Natural killer cell treated with Interleukin-12 subunit alpha and Interleukin-12 subunit beta and Interleukin-15 and Interleukin-18, amount 100 ng/mL, for 72 hours (primary cell): ENCODE measurements at places on chromosomes 3 and 15. TPM values are rescaled to one million over a fixed set of nuclear protein-coding genes. Genes with fewer than 3 reads are reported as not detected.

DNA sequence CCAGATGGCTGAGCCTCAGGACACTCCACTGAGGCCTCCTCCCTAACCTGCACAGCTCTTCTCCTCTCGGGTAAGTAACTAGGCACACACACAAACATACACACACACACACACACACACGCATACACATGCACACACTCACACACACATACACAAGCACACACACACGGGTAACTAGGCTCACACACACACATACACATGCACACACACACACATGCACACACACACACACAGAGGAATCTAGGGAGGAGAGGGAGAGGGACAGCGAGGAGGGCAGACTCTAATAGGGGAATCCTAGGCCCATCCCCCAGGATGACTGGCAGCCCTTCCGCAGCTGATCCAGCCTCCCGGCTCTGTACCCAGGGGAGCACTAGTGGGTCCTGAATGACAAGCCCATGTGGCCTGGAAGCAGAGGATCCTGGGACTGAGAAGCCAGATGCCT lies 177.4 kb upstream of the LINGO1 start:
- H3K4me3 ChIP-seq, result no peak overlapping the region
- no peaks in the 10 kb centered on the region for H3K27me3 ChIP-seq
- no peak overlapping the region for H3K27ac ChIP-seq
- no peaks in the 10 kb centered on the region for H3K4me1 ChIP-seq

- peaks cover 18% of the 10 kb centered on the region for H3K36me3 ChIP-seq
- no peak overlapping the region for H3K27ac ChIP-seq
- DNase-seq, result no peak
- no peaks in the 10 kb centered on the region for H3K4me1 ChIP-seq
- peaks cover 55% of the 10 kb centered on the region for H3K27me3 ChIP-seq
- H3K4me3 ChIP-seq, result no peak overlapping the region
Observed at GRCh38 chr3:147367676-147368075, 38.7 kb downstream of the ZIC4 start.

GRCh38 chr3:79200456-79200855 lies 567.3 kb downstream of the ROBO1 start:
- H3K36me3 ChIP-seq, result no peaks in the 10 kb centered on the region
- no peak overlapping the region for H3K27ac ChIP-seq
- H3K4me1 ChIP-seq, result no peaks in the 10 kb centered on the region
- no peak overlapping the region for H3K4me3 ChIP-seq

GRCh38 chr3:41794748-41795589 lies 166.9 kb downstream of the ULK4 start:
- no peaks in the 10 kb centered on the region for H3K4me1 ChIP-seq
- no peak overlapping the region for H3K4me3 ChIP-seq
- H3K36me3 ChIP-seq, result no peaks in the 10 kb centered on the region
- no peaks in the 10 kb centered on the region for H3K27me3 ChIP-seq
- no peak for DNase-seq
- H3K27ac ChIP-seq, result no peak overlapping the region

DNA sequence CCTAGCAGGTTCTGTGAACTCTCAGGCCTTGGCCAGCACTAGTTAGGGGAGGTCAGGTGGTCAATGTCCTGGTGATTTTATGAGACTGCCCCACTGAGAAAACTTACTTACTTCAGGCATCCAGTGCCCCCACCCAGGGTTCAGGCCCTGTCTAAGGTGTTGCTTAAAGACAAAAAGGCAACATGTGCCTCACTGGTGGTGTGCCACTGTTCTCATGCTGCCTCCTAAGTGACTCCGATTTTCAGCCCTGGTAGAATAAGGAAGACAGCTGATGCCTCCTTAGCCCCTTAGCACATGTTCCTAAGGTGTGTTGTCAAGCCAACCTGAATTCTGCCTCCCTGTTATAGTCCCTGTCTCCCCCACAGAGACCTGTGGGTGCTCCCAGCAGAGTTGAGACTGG lies 5.3 kb downstream of the RBM15B start:
- no peak overlapping the region for H3K4me3 ChIP-seq
- peak overlapping the region; percentile 62 for H3K27ac ChIP-seq
- no peak for DNase-seq
- peaks cover 14% of the 10 kb centered on the region for H3K36me3 ChIP-seq

DNA sequence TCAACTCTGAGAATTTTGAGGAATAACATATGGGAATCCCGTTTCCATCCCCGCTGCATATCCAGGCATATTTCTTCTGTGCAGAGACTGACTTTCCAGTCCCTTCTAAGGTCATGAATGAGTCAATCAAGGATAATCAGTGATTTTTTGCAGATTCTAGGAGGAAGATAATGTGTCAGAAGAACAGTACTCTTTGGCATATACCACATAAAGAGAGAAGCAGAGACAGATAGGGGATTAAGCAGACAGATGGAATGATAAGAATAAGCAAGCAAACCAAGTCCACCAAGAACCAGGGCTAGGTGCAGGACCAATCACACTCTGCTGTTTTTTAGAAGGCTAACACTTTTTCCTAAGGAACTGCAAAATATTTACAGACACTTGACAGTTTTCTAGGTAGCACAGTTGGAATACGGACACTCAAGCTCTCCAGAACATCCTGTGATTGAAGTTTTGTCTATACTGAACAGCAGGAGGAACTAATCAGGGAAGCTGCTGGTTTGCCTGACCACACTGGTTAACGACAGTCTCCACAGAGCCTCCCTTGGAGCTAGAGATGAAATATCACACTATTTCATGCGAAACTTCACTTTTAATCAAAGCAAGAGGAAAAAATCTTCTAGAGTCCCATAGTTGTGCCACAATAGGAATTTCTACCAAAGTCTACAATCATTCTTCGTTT lies 450.0 kb upstream of the KCNMB2 start:
- H3K4me1 ChIP-seq, result peaks cover 15% of the 10 kb centered on the region
- H3K36me3 ChIP-seq, result peaks cover 2% of the 10 kb centered on the region
- H3K4me3 ChIP-seq, result no peak overlapping the region
- no peak for DNase-seq

DNA sequence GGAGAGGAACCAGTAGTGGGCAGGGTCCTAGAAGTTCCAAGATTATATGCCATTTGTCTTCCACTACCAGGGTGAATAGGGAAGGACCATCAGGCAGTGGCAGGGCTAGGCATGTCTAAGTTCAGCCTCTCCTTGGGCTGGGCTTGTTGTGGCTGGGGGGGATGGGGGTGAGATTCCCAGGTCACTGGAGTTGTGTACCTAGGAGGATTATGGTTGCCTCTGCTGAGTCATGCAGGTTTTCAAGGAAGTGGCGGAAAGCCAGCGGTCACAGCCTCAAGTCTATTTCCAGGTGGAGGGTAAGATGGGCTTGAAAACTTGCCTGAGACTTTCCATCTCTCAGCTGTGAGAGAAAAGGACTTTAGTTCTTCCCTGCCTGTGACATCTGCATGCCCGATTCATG lies 1407.1 kb downstream of the SI start:
- no peaks in the 10 kb centered on the region for H3K4me1 ChIP-seq
- H3K27ac ChIP-seq, result no peak overlapping the region
- H3K4me3 ChIP-seq, result no peak overlapping the region
- H3K27me3 ChIP-seq, result no peaks in the 10 kb centered on the region
- peaks cover 7% of the 10 kb centered on the region for H3K36me3 ChIP-seq

The SORD gene
- total RNA-seq, result 3.8 TPM

- no peaks in the 10 kb centered on the region for H3K4me1 ChIP-seq
- peaks cover 23% of the 10 kb centered on the region for H3K27me3 ChIP-seq
- H3K4me3 ChIP-seq, result no peak overlapping the region
- DNase-seq, result no peak
- no peak overlapping the region for H3K27ac ChIP-seq
- no peaks in the 10 kb centered on the region for H3K36me3 ChIP-seq
Observed at GRCh38 chr3:111465081-111465670, 76.8 kb upstream of the CD96 start.

DNA sequence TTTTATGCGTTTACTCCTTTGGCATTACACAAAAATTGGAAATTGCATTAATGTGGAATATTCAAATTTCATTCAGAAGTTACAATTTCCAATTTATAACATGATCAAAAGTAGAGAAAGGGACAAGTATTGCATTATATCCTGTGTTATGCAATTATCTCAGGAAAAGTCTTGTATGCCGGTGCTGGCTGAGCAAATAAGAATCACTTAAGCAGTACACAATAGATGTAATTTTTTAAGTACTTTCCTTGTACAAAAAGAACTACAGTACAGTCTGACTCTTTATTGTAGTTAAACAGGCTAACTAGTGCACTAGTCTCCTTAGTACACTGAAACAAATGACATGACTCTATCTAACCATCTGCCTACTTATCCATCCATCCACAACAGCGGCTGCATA lies 493.2 kb upstream of the KCNMB2 start:
- H3K27me3 ChIP-seq, result peaks cover 4% of the 10 kb centered on the region
- no peak overlapping the region for H3K27ac ChIP-seq
- H3K4me1 ChIP-seq, result no peaks in the 10 kb centered on the region
- H3K4me3 ChIP-seq, result no peak overlapping the region
- no peak for DNase-seq

GRCh38 chr15:80061582-80061981 lies 2.1 kb downstream of the ZFAND6 start:
- DNase-seq, result no peak
- peaks cover 39% of the 10 kb centered on the region for H3K4me1 ChIP-seq
- peak overlapping the region; percentile 87 for H3K4me3 ChIP-seq
- peak overlapping the region; percentile 94 for H3K27ac ChIP-seq

- no peak overlapping the region for H3K4me3 ChIP-seq
- no peaks in the 10 kb centered on the region for H3K36me3 ChIP-seq
- H3K27me3 ChIP-seq, result no peaks in the 10 kb centered on the region
- DNase-seq, result no peak
- H3K4me1 ChIP-seq, result no peaks in the 10 kb centered on the region
Observed at GRCh38 chr3:70245746-70246525, 66.5 kb downstream of the MDFIC2 start.

DNA sequence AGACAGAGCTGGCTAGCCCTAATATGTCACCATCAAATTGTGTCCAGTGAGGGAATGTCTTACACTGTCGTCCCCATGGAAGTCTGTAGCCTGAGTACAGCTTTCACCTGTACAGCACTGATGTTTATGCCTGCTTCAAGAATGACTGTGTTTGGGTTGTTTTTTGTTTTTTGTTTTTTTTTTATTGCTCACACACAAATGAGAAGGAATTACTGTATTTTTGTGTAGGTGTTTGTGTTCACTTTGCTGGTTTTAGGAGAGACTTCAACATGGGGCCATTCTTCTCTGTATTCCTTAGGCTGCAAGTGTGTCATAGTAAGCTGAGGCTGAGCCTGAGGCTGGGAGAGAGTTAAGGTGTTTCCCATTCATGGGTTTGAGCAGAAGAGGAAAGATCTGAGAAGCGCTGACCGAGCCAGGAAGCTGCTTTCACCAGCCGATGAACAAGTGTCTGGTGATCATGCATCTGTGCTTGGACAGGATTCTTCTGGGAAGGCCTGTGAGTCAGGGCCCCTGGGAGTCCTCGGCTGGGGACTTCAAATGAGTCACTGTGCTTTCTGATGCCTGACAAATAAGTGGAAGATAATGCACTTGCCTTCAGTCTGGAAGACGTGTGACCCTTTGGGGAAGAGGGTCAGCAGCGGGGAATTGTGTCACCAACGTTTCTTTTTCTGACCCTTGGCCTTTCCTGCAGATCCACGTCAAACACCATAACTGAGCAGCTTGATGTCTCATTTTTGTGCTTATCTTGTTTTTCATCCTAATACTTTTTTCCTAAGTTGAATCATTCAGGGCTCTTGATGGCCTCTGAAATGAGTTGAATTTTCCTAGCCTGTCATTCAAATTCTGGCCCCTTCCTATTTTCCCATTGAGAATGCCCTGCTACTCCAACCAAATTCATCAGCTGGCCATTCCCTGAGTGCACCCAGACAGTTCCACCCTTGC lies 36.7 kb upstream of the ZBTB38 start:
- H3K36me3 ChIP-seq, result no peaks in the 10 kb centered on the region
- no peak overlapping the region for H3K27ac ChIP-seq
- peak overlapping the region; percentile 20 for H3K4me3 ChIP-seq
- no peak for DNase-seq

DNA sequence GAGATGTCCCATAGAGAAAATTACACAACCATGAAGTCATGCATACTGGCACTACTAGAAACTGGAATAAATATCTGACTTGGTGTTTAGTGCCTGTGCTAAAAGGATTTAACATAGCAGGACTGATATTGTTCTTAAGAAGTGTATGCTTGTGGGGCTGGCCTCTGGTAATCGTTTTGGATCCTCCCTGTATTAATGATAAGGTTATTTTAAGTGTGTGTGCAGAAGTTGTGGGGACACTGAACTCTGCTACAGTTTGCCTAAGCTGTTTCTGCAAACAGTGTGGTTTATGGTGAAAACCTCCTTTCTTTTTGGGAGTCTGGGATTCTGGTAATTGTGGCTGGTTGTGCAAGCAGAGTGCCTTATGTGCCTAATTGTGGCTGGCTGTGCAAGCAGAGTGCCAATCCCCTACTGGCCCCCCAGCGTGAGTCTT lies 120.8 kb downstream of the CLASP2 start:
- H3K4me1 ChIP-seq, result peaks cover 15% of the 10 kb centered on the region
- H3K4me3 ChIP-seq, result no peak overlapping the region
- peak overlapping the region; percentile 2 for H3K27ac ChIP-seq
- DNase-seq, result no peak

The GOLGA6B gene
- total RNA-seq, result not detected

The IL17RB gene
- 2.7 TPM for total RNA-seq

The LRRIQ4 gene
- total RNA-seq, result not detected

GRCh38 chr15:90680371-90680935 lies 36.7 kb upstream of the BLM start:
- DNase-seq, result no peak
- H3K27ac ChIP-seq, result no peak overlapping the region
- no peak overlapping the region for H3K4me3 ChIP-seq

- DNase-seq, result no peak
- H3K27ac ChIP-seq, result no peak overlapping the region
- H3K4me1 ChIP-seq, result no peaks in the 10 kb centered on the region
- no peak overlapping the region for H3K4me3 ChIP-seq
Observed at GRCh38 chr3:56064684-56065083, 403.6 kb downstream of the ERC2 start.

The MYO1E gene
- 20.0 TPM for total RNA-seq

- no peak for DNase-seq
- H3K27ac ChIP-seq, result no peak overlapping the region
- no peaks in the 10 kb centered on the region for H3K36me3 ChIP-seq
- no peaks in the 10 kb centered on the region for H3K4me1 ChIP-seq
- H3K4me3 ChIP-seq, result no peak overlapping the region
- no peaks in the 10 kb centered on the region for H3K27me3 ChIP-seq
Observed at GRCh38 chr3:135125171-135125801, 330.2 kb downstream of the EPHB1 start.

DNA sequence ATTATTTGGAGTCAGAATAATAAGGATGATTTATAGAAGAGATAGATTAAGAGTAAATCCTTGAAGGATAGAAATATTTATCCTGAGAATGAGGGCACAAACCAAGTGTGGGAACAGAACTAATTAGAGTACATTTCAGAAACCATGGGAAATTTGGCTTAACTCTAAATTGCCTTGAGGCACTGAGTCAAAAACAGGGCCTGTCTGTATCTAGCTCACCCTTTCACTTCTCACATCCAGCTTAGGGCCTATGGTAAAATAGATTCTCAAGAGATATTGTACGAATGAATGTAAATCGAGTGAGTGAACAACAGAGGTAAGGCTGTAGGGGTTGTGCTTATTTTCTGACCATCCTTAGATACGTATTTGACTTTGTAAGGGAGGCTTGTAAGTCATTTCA lies 586.1 kb upstream of the DPPA4 start:
- no peak overlapping the region for H3K4me3 ChIP-seq
- no peak overlapping the region for H3K27ac ChIP-seq
- peaks cover 2% of the 10 kb centered on the region for H3K27me3 ChIP-seq
- no peaks in the 10 kb centered on the region for H3K4me1 ChIP-seq
- no peaks in the 10 kb centered on the region for H3K36me3 ChIP-seq

The ZNF662 gene
- total RNA-seq, result 0.42 TPM

- peaks cover 5% of the 10 kb centered on the region for H3K36me3 ChIP-seq
- H3K27ac ChIP-seq, result no peak overlapping the region
- H3K27me3 ChIP-seq, result no peaks in the 10 kb centered on the region
Observed at GRCh38 chr3:75001330-75001729, 386.9 kb upstream of the CNTN3 start.
